ENCODE measurements at places on chromosomes 3 and 15. TPM values are rescaled to one million over a fixed set of nuclear protein-coding genes. Genes with fewer than 3 reads are reported as not detected.

Gene TNNC1
- total RNA-seq = 8,054 TPM

Gene PLCL2
- 27.0 TPM for total RNA-seq

DNA sequence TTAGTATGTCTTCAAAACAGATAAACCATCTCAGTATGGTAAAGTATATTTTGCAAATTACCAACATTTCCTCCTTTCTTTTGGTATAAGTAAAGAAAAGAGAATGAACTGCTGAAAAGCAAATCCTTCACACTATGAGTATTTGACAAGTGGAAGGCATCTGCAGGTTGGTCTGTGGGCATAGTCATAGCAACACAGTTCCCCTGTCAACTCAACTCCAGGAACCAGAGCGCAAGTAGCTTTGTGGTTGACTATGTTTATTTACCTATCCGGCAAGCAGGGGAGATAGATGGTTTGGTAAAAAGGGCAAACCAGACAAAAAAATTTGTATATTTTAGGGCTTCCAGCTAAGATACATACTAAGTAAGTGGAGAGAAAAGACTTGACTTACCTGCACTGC, 88.3 kb upstream of the PPIB start:
- DNase-seq = no peak

DNA sequence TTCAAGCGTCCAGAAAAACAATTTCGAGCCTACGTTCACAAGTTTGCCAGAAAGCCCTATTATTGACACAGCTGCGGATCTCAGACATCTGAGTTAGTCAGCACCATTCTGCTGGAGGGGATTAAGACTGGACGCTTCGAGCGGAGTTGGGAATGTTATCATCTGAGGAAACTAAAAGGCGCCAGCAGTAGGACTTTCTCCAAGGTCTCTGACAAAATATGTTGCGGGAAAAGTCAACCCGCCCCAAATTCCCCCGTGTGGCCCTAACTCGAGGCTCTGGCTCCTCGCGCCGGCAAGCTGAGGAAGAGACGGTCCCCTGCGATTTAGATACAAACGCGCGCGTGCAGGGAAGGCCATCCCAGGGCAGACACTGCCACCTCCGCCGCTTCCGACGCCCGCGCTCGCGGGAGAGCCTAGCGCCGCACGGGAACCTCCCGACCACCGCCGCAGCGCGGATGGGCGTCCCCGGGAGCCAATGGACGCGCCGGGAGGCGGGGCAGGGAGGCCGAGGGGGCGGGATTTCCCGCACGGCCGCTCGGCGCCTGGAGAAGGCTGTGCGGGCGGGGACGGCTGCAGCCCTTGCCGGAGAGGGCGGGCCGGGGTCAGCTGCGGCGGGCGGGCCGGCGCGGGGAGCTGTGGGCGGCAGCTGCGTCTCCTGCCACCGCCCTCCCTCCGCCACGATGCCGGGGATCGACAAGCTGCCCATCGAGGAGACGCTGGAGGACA, at the start of gene APPL1:
APPL1 (plus strand) TSS at position 526 of the 726 bp plus-strand sequence; CDS start at position 681, 155 bp downstream.
- peak; percentile 98 for DNase-seq

GRCh38 chr3:66248641-66249040, 27.8 kb downstream of the SLC25A26 start:
- no peak for DNase-seq

DNA sequence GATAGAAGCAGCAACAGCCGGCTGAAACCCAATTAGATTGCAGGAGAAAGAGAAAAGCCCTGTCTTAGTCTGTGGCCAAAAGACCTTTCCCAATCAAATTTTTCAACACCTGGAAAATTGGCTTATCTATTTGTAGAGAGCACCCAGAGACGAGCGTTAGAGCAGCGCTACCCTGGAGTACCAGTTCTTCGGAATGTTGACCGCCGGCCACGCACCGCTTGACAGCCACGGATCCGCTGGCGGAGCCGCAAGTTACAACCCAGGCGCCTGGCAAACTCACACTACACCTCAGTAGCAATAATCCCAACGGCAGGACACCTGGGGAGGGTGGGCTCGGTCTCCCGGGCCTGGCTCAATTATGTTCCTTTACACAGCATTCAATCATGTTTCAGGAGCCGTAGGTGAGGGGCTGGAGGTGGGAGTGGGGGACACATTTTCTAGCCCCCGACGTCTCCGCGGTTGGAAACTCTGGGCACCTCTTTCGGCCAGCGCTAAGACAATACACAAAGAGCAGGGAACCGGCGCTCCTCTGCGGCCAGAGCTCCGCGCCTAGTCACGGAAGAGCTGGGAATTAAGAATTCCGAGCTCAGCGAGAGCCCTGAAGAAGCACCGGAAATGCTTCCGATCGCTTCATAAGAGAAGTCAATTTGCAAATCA, 1.2 kb downstream of the MB21D2 start:
- DNase-seq = no peak

Gene ERICH6
- total RNA-seq = 0.19 TPM

GRCh38 chr3:187737006-187737367, 8.3 kb downstream of the BCL6 start:
- no peak for DNase-seq
